Cardiac muscle cell (in vitro differentiated cells and primary cell): ENCODE measurements at places on chromosomes 16 and 17.

DNA sequence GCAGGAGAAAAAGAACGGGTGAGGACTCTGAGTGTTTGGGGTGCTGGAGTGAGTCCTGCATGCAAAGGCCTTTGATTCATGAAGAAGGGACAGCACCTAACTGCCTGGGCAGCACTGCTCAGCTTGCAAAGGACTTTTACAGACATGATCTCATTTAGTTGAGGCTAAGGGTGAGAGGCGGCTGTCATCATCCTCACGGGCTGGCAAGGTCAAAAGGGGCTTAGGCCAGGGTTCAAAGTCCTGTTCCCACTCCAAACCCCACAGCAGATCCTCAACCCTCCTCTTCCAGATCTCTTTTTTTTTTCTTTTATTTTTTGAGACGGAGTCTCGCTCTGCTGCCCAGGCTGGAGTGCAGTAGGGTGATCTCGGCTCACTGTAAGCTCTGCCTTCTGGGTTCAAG, 4.8 kb downstream of the RHBDF2 start:
- DNase-seq, result no peak

DNA sequence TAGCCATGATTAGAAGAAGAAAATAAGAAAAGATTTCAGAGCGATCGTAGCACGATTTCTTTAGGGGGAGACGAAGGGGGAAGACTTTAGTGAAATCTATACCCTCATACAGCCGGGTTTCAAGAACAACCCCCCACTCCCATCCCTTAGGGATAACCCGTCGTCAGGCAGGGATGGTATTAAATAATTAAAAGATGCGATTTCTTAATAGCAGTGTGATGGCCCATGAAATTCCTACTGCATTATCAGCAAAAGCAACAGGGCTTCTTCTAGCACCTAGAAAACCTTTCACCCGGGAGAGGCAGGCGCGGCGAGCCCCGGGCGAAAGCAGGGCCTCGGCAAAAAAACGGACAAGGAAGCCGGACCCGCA, 1.4 kb downstream of the CDH11 start:
- DNase-seq, result no peak

GRCh38 chr17:42199416-42200011, 5.2 kb upstream of the GHDC start:
- DNase-seq, result no peak

DNA sequence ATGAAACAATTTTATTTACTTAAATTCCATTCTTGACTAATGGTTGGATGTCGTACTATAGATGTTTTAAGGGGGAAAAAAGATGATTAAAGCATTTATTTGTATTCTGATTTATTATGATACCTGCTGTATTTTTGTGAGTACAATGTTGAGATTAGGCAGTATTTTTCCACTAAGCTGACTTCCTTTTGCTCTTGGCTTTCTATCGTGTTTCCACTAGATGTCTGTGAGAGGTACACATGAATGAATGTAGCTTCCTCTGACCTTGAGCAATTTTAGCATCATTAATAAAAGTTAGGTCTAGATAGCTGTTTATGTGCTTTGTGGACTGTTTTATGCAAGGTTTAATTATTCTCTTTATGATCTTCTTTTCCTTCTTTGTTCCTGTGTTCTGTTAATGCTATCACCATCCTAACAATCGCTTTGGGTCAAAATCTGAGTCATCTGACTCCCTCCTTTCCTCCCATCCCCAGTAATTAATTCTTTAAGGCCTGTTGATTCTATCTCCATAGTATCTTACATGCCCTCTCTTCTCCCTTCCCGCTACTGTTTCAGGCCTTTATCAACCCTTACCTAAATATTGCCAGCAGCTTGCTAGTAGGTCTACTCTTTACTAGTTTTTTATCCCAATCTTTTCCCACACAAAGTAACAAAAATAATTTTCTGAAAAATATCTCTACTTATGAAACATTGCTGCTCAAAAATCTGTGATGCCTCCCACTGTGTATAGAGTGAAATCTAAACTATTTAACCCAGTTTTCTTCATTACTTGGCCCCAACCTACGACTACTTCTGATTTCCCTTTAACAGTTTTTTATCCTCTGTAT, 76.0 kb downstream of the VMP1 start:
- DNase-seq, result no peak

DNA sequence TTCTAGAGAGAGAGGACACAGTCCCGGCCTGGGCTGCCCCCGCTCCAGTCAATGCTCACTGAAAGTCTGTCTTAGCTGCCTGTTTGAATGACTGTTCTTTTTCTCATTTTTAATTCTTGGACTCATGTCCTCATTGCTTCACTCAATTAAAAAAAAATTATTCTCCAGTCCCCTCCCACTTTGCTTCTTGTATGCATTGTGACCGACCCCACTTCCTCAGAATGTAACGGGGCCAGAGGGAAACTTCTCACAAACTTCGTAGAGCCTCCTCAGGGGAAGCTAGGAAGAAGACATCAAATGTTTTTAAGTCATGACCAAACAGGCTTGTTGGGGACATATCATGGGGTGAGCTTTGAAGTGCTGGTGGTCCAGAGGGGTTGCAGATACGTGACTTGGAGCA, 113.2 kb downstream of the CCDC182 start:
- no peak for DNase-seq

- DNase-seq, result peak; percentile 73
Observed at GRCh38 chr16:62041401-62041800, 5.2 kb upstream of the CDH8 start.

DNA sequence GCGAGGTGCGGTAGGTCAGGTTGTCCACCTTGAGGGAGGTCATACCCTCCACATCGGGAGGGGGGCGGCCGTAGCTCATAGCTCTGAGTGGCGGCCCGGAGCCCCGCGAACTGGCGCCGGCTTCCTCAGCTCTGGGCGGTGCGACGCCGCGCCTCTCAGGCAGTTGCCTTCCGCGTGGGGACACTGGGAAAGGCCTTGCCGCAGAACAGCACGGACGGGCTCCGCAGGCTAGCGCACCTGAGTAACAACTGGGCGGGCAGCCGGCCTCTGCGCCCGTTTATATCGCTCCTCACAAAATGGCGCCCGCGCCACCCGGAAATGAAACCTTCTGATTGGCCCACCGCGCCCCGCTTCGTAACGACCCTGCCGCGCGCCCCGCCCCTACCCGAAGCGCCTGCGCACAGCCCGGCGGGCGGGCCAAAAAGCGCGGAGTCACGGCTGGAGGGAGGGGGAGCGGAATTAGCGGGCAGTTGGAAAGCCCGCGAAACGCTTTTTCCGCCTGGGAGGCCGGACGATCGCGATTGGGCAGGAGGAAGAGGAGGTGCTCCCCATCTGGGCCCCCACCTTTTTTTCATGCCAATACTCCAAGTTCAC, at the start of gene SRSF2:
Gene SRSF2, minus strand, starts transcription at position 250 of the 594 bp plus-strand sequence. Its CDS starts 171 bp downstream, at position 79.
- DNase-seq, result peak; percentile 98

DNA sequence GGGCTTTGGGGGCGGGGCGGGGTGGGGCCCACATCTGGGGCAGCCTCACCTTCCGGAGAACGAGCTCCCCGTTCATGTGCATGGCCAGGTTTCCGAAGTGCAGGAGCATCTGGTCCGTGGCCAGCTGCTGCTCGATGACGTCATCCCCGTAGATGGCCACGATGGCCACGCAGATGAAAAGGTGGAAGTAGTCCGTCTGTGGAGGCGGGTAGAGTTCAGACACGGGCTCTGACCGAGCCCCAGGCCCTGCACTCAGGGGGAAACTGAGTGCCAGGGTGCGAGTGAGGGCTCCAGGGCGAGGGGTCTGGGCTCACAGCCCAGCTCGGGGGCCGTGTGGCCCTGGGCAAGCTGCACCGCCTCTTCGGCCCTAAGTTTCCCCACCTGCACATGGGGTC, 93.7 kb downstream of the TBC1D16 start:
- DNase-seq, result no peak

GRCh38 chr17:9408381-9408780, 167.2 kb downstream of the STX8 start:
- no peak for DNase-seq

DNA sequence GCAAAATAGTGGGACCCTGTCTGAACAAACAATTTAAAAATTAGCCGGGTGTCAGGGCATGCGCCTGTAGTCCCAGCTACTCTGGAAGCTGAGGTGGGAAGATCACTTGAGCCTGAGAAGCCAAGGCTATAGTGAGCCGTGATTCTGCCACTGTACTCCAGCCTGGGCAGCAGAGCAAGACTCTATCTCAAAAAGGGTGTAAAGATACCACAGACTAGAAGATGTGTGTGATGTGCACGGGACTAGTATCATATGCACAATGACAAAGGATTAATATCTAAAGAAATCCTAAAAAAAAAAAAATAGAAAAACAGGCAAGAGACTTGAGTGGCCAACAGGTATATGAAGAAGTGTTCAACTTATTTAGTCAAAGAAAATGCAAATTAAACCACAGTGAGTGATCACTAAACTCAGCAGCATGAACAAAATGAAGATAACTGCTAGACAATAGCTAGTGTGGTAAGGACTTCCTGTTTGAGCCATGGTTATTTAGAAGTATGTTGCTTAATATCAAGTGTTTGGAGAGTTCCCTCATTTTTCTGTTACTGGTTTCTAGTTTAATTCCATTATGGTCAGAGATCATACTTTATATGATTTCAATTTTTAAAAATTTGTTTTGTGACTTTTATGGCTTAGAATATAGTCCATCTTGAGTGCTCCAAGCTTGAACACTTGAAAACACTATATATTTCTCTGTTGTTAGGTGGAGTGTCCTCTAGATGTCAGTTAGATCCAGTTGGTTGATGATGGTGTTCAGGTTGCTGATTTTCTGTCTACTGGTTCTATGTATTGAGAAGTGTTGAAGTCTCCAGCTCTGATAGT, 14.7 kb upstream of the SLX4 start:
- no peak for DNase-seq

DNA sequence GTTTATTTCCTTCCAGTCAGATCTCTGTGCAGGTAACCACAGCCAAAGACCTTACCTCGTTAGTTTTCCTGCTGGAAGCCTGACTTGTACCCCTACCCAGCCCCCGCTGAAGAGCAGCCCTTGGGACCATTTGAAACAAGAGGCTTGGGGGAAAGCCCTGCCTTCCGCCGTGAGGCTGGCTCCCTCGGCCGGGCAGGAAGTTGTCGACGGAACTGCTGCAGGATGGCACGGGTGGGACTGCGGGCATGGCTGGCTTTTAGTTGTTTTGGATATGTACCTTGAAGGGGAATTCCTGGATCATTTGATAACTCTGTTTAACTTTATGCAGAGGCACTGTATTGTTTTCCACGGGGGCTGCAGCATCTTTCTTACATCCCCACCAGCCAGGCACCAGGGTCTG, 49.0 kb upstream of the ENDOV start:
- DNase-seq, result no peak

- no peak for DNase-seq
Observed at GRCh38 chr17:77083531-77083930, 57.2 kb upstream of the SEC14L1 start.

GRCh38 chr17:16947470-16947869, 24.4 kb downstream of the TNFRSF13B start:
- DNase-seq, result no peak

- no peak for DNase-seq
Observed at GRCh38 chr16:71216714-71217113, 13.8 kb downstream of the HYDIN start.

GRCh38 chr16:58789351-58789750, 55.2 kb upstream of the GOT2 start:
- peak; percentile 3 for DNase-seq

DNA sequence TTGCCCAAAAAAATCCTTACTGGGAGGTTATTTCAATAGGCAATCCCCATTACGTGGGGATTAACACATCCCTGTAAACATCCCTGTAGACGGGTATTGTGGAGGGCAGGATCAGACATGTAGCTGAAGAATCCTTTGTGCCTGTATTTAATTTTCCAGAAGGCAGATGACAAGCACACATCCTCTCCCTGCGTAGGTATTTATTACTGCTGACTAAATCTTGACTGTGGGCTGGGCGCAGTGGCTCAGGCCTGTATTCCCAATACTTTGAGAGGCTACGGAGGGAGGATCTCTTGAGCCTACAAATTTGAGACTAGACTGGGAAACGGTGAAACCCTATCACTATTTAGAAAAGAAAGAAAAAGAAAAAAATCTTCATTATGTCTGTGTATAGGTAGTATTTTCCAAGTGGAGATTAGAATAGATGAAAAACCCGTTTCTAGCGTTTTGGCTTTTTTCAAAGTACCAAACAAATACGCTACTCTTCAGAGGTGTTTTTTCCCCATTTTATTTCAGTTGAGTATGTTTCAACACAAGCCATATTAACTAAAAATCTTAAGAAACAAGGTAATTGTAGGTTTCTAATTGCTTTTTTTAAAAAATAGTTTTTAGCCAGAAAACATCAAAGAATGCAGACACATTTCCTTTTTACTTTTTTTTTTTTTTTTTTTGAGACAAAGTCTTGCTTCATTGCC, 1.5 kb upstream of the MARF1 start:
- DNase-seq, result no peak

DNA sequence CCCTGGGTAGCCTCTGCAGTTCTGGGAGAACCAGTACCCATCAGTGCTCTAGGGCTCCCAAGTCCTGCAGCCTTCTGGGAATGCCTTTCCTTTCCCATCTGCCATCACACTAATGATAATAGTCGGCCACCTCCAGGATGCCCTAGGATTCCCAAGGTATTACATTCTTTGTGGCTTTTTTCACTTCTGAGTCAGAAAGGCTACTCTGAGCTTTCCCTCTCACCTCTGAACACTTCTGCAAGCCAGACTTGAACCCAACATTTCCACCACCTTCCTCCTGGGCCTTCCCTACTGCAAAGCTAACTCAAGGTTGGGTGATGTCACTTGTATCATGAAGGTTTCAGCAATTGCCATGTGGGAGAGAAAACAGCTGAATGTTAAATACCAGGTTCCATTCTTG, 49.7 kb upstream of the CCL2 start:
- DNase-seq, result no peak

- DNase-seq, result no peak
Observed at GRCh38 chr16:262121-262745, 13.5 kb downstream of the RGS11 start.

DNA sequence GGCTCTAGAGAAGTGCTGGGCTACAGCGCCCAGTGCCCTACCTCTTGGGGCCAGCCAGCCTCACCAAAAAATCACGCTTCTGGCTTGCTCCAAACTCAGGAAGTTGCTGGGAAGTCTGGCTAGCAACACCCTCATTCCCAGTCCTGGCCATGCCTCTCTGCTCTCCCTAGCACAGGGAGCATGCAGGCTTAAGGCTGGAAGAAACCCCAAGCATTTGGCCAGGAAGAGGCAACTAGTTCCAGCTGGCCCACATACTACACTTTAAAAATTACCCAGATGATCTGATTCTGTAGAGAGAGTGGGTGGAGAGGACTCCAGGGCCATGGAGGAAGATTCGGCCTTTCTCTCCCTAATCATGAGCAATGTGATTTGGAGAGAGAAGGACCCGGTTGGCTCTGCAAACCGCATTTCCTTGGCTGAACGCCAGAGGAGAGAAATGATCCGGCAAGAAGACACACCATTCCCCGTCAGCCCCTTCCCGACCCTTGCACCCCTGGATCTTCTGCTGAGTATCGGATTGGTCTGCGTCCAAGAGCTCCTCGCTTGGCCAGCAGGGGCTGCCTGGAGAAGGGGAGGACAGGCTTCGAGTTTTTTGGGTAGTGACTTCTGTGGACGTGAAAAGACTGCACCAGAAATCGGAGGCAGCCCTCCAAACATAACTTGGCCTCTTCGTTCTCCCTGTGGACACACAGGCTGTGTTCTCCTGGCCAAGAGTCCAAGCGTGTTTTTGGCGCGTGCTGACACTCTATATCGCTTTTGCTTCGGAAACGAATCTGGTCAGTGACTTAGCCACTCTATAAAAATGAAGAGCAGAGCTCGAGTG, 406.3 kb downstream of the WWOX start:
- no peak for DNase-seq
